WTC11 (cell line): ENCODE measurements at places on chromosomes 13 and 19.

- no peak for DNase-seq
These were observed 20.3 kb upstream of the RFC3 start for GRCh38 chr13:33797622-33798021.

GRCh38 chr19:36514012-36514612, 14.0 kb downstream of the ZNF260 start:
- no peak for DNase-seq

DNA sequence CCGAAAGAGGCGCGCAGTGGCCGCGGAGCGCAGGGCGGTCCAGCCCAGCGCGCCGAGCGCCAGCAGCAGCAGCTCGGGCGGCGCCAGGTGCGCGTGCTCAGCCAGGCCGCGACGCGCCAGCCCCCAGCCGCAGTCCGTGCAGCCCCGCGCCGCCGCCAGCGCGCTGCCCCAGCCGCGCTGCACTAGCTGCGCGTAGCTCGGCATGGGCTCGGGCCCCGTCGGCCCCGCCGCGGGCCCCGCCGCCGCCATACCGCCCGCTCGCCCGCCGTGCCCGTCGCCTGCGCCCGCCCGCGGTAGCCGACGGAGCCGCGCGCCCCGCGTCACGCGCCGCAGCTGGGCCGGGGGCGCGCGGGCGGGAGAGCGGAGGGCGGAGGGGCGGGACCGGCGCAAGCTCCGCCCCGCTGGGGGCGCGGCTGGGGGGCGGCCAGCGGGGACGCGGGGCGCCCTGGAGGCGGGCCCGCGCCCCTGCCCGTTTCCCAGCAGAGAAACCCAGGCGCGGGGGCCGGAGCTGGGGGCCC, at the start of gene CERS1:
CERS1 (minus strand) TSS at position 335 of the 518 bp plus-strand sequence; CDS start at position 249, 86 bp downstream.
- DNase-seq, result peak; percentile 48

GRCh38 chr13:39675904-39676303, 20.4 kb downstream of the COG6 start:
- DNase-seq, result no peak

DNA sequence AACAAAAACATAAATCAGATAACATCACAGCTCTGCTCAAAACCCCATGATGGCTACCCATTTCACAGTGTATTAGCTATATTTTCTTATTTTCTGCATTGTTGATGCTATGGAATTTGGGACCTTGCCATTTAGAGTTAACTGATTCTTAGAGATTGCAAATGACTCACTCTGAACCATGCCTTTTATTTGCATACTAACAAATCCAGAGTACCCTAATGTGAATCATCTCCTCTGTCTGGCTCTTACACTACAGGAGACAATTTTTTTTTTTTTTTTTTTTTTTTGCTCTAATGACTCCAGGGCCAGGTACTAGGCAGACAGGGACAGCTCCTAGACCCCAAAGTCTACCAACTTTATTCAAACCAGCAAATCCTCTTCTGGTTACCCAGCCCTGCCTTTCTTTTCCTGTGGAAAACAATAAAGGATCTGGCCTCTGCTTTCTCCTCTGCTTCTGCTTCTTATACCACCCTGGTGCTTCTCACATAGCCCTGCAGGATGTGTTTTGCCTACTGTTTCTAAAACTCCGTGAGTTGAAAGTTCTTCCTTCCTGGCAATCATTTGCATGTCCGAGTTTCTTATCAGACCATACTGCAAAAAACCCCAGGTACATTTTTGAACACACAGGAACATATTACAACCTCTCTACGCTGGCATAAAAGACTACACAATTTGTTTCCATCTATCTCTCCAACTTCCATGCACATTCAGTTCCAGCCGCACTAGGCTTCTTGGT, 10.6 kb upstream of the ZNF460 start:
- no peak for DNase-seq

- no peak for DNase-seq
These were observed 12.0 kb downstream of the THOP1 start for GRCh38 chr19:2797280-2797679.

DNA sequence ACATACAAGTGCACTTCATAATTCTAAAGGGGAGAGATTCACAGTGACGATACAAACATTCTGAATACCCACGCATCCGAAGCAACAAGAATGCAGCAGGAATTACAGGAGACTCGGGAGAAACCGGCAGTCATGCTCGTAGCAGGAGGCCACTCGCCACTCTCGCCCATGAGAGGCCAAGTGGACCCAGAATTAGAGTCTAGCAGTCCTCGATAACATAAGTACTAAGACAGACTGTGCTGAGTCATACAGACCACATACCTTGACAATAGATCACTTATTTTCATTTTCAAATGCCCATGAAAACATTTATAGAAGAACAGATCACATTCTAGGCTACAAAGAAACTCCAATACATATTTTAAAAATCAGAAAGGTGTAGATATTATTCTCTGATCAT, 299.1 kb upstream of the TSHZ3 start:
- no peak for DNase-seq

- no peak for DNase-seq
These were observed 58.3 kb upstream of the CSNK1A1L start for GRCh38 chr13:37163641-37164265.

- DNase-seq, result no peak
These were observed 64.1 kb downstream of the ZNF429 start for GRCh38 chr19:21569494-21569865.

DNA sequence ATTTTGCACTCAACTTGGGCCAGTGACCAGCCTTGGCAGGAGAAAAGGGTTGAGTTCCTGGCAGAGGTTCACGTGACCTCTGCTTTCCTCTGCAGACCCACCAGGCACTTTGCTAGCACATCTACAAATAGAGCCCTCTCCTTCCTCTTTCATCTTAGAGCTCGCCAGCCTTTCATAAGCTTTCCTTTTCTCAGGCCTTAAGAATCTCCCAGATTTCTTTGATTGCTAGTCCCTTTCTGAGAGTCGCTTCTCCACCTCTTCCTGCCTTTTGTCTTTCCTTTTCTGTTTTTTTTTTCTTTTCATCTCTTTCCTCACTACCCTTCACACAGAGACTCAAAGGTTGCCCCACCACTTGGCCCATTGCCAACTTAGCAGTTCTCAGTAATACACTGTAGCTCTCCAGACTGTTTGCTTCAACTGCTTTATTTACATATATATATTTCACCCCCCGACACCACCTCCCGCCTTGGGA, 375.7 kb upstream of the SPRY2 start:
- DNase-seq, result no peak

GRCh38 chr19:16579381-16579780, 7.2 kb upstream of the SLC35E1 start:
- DNase-seq, result no peak
